ENCODE measurements at places on chromosomes 6 and 20.
A peak's percentile ranks its signal among the peaks of the same experiment; 100 is the strongest.

DNA sequence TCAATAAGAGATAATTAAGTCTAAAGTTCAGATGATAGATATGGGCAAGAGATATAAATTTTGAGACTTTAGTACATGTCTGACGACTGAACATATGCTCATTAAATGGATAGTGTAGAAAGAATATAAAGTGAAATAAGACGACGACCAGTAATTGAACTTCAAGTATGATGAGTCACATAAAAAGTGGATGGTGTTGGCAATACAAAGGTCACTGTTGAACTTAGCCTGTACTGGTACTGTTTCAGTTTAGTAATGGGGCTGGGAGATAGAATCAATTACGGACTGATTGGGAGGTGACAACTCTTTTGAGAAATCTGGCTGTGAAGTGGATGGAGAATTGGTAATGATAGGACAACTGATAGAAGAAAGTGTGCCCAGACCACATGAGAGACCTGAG lies 68.1 kb downstream of the IBTK start:
- DNase-seq = no peak

DNA sequence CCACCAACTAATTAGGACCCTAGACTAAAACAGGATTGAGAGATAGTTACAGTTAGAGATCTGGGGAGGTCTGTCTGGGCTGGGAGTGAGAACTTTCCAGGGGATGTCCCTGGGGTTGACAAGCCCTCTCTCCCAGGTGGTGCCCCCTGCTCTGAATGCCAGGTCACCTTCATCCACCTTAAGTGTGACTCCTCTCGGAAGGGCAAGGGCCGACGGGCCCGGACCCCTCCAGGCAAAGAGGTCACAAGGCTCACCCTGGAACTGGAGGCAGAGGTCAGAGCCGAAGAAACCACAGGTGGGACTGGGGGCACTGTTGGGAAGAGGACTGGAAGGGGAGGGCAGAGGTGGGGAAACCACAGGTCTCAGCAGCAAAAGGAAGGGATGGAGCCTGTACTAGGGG lies 17.0 kb upstream of the ZNF76 start:
- no peak for DNase-seq

GRCh38 chr6:126267626-126268025 lies 72.3 kb upstream of the CENPW start:
- no peak for DNase-seq

DNA sequence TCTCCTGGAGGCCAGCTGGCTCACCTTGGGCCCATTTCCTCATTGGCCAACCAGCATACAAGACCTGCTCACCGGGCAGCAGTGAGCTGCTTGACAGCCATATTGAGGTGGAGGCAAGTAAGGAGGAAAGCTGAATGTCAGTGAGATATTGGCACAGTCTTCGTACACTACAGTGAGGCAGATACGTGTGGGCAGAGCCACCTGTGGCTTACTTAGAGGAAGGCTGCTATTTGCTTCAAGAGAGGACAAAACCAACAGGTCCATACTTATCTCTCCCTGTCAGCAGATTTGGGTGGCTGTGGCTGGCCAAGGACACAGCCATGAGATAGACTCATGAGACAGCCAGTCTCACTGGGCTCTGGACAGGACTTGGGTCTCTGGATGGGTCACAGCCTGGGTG lies 15.1 kb upstream of the MCM3 start:
- DNase-seq = no peak

- no peak for DNase-seq
Measured at GRCh38 chr6:36800223-36801076, 38.8 kb downstream of the CPNE5 start.

- DNase-seq = no peak
Measured at GRCh38 chr6:143901885-143902750, 37.8 kb downstream of the ZC2HC1B start.

- no peak for DNase-seq
Measured at GRCh38 chr6:351867-352289, 39.7 kb upstream of the IRF4 start.

DNA sequence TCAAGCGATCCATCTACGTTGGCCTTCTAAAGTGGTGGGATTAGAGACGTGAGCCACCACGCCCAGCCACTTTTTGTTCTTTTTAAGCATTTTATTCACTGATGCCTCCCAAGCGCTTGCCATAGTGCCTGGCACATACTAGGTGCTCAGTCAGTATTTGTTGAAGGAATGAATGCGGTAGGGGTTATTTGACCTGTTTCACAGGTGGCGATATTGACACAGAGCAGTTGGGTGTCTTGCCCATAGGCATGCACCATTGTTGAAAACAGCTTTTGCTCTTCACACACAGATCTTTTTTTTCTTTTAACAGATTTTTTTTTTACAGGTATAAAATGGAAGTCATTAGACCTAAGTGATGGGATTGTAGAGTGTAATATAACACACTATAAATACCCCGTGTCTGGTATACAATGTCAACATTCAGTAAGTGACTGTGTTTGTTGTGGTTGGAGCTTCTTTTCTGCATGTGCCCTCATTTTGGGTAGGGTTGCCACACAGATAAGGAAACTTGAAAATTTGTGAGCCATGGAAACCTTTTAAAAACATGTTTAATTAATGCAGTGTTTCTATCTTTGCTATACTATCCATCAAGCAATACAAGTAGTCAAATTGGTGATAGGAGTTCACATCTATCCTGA lies 24.8 kb downstream of the RREB1 start:
- DNase-seq = no peak

DNA sequence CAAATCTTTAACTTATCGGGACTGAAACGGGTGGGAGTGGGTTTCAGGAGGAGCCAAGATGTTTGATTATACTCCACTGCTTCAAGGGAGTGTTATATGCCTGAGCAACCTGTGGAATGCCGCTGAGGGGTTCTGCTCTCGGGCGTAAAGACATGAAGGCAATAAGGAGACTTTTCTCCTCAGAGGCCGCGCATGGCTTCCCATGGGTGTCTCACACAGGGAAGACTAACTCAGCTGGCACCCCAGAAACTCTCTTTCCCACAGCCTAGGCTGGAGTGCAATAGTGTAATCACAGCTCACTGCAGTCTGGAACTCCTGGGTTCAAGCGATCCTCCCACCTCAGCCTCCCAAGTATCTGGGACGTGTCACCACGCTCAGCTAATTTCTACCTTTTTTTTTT lies 5.1 kb upstream of the C20orf141 start:
- no peak for DNase-seq

DNA sequence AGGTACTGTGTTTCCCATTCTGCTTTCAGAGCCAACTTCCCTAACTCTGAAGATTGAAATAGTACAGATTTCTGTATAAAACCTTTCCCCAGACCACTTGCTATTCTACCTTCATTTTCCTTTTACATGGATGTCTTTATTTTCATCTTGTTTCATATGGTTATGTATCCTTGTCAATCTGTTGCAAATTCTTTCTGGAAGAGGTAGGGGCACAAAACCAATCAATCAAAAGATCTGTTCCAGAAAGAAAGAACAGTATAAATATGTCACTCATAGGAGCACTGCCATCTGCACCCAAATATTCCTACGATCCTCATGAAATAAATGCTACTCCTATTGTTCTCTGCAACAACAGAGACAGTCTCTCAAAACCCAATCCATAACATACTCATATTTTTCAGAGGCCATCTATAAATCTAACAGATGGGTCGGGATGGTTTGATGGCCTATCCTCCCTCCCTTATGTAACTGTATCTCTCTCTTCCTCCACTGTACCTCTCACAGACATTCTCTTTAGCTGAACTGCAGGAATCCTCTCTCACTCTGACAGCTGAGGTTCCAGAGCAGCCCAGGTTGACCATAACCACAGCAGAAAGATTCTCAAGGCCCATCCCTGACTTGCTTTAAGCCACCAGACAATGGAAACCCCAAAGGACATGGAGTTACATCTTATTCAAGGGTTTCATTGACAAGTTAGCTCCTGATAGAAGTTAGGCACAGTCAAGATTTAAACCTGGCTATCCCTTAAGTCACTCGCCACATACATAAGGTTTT lies 112.8 kb downstream of the ZMYND8 start:
- no peak for DNase-seq

DNA sequence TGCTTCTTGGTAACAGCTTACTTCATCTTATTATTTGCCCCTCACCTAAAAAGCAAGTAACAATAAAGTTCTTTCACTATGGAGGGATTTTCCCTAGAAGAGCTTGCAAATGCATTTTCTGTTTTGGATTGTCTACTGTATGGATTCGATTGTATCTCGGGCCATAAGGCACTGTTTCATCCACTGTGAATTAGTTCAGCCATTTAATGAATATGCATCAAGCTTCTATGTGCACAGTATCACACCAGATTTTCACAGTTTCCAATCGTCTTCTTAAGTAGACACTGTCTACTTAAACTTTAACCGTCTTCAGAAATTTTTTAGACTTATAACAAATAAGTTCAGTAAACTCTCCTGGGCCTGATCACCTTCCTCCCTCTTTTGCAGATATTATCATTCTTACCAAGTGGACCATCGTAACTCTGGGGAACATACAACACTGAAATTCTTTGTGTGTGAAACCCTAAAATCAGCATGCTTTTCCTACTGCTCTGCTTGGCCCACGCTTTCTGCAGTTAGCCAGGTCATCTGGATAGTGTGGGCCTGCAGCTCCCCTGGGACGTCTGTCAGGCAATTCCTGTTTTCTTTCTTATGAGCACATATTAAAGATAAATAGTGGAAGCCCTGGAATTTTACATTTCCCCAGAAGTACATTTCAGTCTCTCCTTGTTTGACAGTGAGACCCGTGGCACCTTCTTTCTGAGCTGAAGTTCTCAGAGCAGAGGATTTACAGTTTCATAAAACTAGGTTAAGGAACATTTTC lies 136.5 kb upstream of the PDE10A start:
- no peak for DNase-seq

DNA sequence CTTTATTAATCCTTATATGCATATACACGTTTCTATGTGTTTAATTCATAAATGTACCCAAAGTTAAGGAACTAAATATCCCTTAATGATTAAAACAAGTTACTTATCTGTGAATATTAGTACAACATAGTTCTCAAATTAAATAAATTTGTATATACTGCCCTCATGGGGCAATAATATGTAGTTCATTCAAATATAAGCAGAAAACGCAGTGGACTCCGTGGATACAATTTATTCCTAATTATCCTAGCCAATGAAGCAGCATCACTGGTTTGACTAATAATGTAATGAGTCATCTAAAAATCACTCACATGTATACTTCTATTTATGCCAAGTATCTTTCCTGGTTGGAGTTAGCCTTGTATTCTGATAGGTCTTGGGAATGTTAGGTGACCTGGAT lies 111.6 kb downstream of the TBC1D32 start:
- DNase-seq = peak; percentile 77

GRCh38 chr20:258269-258858 lies 840 bp downstream of the DEFB132 start:
- no peak for DNase-seq

DNA sequence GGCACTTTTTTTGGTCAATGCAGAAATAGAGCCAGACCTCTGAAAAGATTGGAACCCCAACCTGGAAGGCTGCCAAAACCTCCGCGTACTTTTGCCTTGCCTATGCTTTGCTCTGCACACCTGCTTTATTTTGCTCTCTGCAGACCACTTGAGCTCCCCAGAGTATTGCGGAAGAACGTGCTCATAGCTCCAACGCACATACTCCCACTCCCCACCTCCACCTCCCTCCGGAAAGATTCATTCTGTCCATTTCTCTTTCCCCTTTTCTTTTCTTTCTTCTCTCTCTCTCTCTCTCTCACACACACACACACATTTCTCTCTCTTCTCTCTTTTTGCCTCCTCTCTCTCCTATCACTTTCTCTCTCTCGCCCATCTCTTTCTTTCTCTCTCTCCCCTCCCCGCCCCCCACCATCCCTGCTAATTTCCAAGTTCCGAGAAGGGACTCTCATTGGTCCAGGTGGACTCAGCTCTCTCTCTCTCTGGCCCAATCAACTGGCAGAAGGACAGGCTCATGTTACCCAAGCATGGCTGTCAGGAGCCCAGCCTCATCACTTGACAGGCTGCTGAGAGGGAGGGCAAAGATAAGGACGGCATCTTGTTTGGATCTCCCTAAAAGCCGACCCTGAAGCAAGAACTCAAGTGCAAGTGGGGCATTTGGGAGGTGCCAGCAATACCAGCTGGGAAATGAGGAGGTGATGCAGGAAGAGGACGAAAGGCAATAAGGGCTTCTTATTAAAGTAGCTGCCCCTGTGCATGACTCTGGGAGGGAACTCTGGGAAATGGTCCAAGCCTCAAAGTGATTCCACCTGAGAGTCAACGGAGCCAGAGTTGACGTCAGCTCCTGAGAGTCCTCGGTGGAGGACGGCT lies 246.1 kb downstream of the LY86 start:
- no peak for DNase-seq

- no peak for DNase-seq
Measured at GRCh38 chr6:138196122-138196738, 22.1 kb downstream of the PBOV1 start.

DNA sequence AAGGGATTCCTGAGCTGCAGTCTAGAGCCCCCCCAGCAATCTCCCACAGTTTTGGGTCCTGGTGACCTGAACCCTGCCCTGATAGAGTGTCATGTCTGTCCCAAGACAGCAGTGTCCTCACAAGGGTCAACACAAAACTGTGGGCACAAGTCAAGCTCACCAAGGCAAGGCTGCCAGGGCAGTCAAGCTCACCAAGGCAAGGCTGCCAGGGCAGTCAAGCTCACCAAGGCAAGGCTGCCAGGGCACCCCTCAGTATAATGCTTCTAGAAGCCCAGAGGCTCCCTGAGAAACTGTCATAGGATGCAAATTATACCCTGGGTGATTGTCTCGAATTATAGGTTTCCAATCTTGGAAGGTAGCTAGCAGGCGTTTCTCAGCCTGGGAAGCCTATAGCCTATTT lies 108.5 kb downstream of the NFATC2 start:
- no peak for DNase-seq

- peak; percentile 88 for DNase-seq
Measured at GRCh38 chr20:3846740-3847428, at the start of gene MAVS. Gene MAVS (plus strand): TSS chr20:3846834. CDS start chr20:3854625, 7,791 bp downstream.

All from ELR (cell line).